Central memory CD8-positive, alpha-beta T cell (primary cell): ENCODE measurements at places on chromosomes 1 and 21.

DNA sequence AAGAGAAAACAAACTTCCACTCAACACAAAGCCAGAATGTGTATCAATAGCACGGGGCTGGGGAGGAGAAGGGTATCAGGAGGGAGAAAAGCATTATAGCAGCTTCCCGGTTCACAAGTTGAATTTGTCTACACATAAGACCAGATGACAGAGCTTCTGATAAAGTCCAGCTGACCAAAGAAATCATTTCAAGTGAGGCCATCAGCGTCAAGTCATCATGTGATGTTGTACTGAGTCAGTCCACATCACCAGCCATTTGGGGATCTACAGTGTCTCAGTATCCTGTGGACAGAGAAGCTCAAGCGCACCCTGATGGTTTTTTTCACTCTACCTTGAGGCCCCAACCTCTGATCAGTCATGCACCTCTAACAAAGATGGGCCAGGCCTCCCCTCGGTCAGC is 33.0 kb downstream of the SETD4 start:
- no peak for DNase-seq

GRCh38 chr1:101241485-101242225 is 4.8 kb downstream of the S1PR1 start:
- DNase-seq = no peak

DNA sequence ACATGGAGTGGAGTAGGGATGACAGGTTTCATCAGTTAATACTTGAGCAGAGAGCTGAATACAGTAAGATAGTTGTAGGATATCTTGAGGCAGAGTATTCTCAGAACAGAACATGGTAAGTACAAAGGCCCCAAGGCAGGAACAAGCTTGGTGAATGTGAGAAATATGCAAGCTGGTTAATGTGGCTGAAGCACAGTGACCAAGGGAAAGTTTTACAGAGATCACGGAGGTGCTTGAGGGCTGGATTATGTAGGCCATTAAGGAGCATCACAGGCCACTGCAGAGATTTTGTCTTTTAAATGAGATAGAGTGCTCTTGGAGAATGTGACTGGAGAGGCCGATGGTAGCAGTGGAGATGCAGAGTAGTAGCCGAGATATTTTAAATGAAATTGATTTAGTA is 54.0 kb upstream of the BOLA1 start:
- DNase-seq = no peak

DNA sequence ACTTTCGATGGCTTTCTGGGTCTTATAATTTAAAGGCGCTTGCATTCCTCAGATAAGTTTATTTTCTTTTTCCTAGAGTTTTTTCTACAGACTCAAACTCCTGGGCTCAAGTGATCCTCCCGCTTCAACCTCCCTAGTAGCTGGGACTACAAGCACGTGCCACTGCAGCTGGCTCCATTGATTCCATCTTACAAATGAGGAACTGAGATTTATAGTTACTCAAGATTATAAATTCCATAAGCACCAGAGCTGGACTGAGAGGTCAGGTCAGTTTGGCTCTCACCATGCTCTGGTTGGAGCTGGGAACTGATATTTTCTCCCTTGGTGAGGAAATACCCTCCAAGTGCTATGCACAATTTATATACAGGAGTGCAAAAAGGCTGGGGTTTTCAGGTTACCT is 13.4 kb upstream of the PRPF38B start:
- no peak for DNase-seq

- DNase-seq = no peak
These were observed 4.2 kb downstream of the PLA2G2F start for GRCh38 chr1:20143318-20143717.

GRCh38 chr1:209567698-209568175 is 15.8 kb upstream of the CAMK1G start:
- no peak for DNase-seq

DNA sequence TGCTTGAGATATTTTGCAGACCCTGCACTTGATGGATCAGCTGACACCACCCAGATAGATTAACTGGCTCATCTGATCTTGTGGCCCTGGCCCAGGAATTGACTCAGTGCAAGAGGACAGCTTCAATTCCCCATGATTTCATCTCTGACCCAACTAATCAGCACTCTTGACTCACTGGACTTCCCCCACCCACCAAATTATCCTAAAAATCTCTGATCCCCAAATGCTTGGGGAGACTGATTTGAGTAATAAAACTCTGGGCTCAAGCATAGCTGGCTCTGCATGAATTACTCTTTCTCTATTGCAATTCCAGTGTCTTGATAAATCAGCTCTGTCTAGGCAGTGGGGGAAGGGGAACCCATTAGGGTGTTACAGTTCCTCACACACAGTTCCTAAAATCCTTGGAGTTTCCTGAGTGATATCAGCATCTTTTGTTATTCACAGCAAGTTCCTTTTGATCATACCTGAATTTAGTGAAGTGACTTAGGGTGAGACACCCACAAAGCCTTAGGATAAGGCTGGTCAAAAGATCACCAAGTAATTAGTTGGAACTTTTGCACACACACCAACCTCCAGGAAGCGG is 104.2 kb downstream of the COP1 start:
- DNase-seq = no peak

DNA sequence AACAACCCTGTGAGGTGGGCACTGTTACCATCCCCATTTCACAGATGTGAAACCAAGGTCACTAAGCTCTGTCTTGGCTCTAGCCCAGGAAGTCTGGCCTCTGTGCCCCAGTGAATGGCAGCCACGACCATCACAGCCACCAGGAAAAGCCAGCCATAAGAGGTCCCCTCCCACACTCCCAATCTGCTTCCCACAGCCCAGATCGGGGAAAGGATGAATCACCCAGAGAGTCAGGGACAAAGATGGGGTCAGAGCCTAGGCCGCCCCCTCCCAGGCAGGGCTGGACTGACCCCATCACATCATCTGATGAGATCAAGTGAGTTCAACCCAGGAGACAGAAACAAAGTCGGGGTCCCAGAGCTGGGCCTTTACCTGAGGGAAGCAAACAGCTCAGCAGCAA is 22.9 kb upstream of the COL16A1 start:
- no peak for DNase-seq

- DNase-seq = no peak
These were observed 12.1 kb upstream of the FAM131C start for GRCh38 chr1:16085522-16085921.
